Activated CD4-positive, alpha-beta T cell treated with anti-CD3 and anti-CD28 coated beads for 36 hours (primary cell): ENCODE measurements at places on chromosomes 1 and 21. TPM values are rescaled to one million over a fixed set of nuclear protein-coding genes. Genes with fewer than 3 reads are reported as not detected.

The TLCD4 gene
- 0.25 TPM for total RNA-seq

The KRTAP15-1 gene
- total RNA-seq: not detected

The SPRR2F gene
- not detected for total RNA-seq

DNA sequence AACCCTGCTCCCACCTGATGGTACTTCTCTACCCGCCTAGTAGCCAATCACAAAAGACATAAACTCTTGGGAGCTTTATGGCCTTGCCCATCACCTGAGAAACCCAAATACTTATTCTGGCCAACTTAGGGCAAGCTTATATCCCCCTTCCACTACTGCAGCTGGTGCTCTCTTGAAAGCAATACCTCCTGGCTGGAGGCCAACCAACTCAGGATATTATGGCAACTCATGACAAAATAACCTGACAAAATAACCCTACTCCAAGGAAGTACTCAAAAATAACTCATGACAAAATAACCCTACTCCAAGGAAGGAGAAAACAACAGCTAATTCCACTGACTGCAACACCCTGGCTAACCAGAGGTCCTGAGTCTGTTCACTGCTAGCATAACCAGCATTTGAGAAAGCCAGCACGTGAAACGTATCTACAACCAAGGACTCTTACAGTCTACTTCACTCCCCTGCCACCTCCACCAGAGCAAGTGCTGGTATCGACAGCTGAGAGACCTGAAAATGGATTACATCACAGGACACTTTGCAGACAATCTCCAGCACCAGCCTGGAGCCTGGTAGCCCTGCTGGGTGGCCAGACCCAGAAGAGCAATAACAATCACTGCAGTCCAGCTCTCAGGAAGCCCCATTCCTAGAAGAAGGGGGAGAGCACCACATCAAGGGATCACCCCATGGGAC, 179.9 kb downstream of the COL24A1 start:
- no peak for DNase-seq

DNA sequence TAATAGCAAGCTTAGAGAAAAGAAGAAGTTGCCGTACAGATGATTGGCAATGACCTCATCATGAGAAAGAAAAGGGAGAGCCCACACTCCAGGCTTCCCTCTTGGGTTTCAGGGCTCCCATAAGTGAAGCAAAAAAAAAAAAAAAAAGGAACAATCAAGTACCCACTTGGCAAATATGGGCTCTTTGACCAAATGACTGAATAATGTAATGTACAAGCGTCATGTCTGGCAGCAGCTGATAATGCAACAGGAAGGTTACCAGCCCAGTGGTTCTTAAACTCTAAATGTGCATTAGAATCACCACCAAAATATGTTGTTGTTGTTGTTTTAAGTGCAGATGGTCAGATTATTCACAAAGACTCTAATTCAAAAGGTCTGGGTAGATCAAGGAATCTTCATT, 13.5 kb downstream of the TNFSF4 start:
- no peak for DNase-seq

DNA sequence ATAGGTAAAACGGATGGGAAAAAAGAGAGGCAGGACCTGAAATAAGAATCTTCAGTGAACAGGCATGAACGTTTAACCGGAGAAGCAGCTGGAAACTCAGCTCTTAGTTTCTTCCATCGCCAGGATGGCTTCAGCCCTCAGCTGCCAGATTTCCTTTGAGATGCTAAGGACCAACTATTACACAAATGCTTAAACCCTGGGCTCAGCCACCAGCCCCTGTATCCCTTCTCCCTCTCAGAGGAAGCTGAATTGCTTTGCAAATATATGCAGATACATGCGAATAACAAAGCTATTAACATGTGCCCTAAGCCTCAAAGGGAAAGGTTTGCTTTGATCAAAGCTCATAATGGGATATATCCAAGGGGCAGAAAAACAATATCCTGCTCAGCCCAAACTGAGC, 515.1 kb downstream of the OMA1 start:
- no peak for DNase-seq

DNA sequence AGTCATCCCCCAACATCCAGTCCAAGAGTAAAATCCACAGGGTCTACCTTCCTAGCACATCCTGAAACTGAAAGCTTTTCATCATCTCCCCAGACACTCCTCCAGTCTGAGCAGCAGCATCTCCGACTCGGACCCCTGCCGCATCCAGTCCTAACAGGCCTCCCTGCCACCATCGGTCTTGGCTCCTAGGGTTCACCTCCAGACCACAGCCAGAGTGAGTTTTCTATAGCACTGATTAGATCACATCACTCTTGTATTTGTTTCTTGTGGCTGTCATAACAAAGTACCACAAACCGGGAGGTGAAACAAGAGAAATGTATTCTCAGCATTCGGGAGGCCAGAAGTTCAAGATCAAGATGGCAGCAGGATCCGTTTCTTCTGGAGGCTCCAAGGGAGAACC, 187.8 kb downstream of the TOMM20 start:
- no peak for DNase-seq

DNA sequence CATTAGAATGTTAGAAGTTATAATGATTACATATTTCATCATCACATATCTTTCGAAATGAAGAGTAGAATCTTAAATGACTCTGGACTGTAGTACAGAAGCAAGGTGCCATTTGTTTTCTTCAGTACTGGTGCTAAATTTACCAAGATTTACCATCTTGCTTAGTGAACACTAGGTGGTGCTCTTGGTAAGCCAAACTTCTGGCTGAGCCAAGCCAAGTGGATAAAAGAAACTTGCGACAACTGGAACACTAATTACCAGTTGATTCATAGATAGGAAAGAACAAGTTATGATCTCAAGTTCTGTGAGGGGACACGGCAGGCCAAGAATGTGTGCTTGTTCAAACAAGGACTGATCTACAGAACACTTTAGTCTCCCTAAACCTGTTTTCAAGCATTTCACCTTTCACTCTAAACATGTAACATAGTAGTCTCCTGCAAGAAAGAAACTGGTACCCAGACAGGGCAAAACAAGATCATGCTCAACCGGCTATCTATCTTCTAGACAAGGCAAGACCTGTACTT, 19.8 kb downstream of the SPRTN start:
- peak; percentile 52 for DNase-seq

GRCh38 chr21:25858325-25858724, 123.6 kb downstream of the GABPA start:
- no peak for DNase-seq

GRCh38 chr1:116931016-116931918, 21.6 kb downstream of the PTGFRN start:
- no peak for DNase-seq

DNA sequence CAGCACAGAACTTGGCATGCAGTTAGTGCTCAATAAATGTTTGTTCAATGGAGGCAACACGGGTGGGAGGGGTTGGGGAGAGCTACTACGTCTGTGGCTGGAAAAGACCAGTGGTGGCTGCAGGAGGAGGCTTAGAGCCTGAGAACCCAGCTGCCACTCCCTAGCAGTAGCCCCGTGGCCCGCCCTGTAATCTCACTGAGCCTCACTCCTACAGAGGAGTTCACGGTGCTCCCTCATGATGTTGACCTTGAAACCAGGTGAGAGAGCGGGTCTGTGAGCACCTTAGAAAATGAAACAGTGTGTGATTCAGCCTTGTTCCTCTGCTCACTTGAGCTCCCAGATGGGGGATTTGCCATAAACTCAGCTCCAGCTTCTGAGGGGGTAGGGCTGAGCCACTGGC, 299.6 kb downstream of the NPHP4 start:
- no peak for DNase-seq

- no peak for DNase-seq
Observed at GRCh38 chr1:21586846-21587601, 77.8 kb downstream of the ALPL start.
